ENCODE measurements at places on chromosomes 11 and 22.

GRCh38 chr11:64340671-64341335 is 799 bp downstream of the CCDC88B start:
- DNase-seq = peak; percentile 85

DNA sequence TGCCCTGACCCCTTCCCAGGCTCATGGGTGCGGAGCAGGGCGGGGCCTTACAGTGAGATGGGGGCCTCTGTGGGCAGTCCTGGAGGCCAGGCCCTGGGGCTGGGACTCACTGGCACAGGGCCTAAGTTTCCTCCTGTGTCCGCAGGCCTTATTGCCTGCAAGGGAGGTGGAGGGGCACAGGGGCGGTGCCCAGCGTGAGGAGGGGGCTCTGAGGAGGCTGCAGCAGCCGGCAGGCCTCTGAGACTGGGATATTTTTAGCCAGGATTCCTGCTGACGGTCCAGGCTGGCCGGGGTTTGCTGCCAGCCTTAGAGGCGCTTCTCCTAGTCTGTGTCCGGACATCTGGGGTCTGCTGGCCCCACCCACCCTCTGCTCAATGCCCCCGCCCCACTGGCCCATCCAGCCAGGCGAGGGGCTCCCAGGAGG is 5.7 kb upstream of the RTN4R start:
- DNase-seq = no peak

DNA sequence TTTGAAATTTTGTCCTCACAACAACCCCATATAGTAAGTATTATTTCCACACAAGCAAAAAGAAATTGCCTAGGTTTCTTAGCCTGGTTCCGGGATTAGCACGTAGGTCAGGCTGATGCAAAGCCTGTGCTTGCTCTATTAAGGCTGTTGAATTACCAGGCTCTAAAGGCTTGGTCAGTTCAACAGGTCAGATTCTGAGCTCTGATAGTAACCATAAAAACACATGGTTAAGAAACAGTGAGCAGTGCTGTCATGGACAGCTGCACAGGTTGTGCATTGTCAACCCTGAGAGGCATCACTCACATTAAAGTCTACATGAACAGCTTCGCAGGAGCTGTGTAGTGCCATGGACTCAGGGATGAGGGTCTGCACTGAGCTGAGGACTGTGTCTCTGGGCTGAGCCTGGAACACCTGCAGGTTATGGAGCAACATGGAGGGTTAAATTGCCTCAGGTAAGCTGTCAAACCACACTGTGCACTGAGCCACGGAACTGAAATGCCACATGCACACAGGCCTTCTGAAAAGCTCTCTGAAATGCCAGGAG is 98.0 kb downstream of the PIWIL4 start:
- DNase-seq = no peak

DNA sequence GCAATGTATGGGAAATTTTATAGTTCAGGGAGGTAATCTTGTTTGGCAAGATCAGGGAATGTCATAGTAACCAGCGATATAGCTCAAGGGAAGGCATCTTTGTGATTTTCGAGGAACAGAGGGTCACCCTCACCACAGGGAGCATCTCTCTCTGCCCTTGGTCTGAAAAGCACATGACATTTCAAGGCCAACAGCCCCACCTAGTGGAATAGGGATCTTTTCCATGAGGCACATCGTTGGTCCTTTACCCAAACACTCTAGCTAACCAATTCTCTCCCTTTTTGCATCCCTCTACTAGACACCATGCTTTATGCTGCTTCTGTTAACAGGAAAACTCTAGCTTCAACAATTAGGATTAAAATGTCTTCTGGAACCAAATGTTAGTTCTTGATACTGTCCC is 179.0 kb downstream of the GRM5 start:
- peak; percentile 46 for DNase-seq

GRCh38 chr22:31367426-31367825 is 21.3 kb upstream of the PATZ1 start:
- no peak for DNase-seq

Data from activated CD4-positive, alpha-beta T cell treated with anti-CD3 and anti-CD28 coated beads, Interleukin-2, Interleukin-4, amounts not matched to agents 100 ng/mL and 50 ng/mL, durations not matched to agents 16 hours and 8 hours (primary cell).